ACHN (cell line): ENCODE measurements at places on chromosomes 2 and 18.

DNA sequence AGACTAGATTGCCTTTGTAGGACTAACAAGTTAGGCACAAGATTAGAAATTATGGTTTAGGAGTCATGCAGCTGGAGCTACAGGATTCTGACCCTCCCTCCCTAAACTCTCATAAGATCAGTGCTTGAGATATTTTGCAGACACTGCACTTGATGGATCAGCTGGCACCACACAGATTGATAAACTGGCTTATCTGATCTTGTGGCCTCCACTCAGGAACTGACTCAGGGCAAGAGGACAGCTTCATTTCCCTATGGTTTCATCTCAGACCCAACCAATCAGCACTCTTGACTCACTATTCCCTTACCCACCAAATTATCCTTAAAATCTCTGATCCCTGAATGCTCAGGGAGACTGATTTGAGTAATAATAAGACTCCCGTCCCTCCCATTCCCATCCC is 152.3 kb downstream of the DIS3L2 start:
- no peak for DNase-seq

- no peak for DNase-seq
These were observed 56.1 kb downstream of the CNTNAP5 start for GRCh38 chr2:124081154-124081716.

GRCh38 chr18:13290856-13291271 is 72.3 kb downstream of the LDLRAD4 start:
- no peak for DNase-seq

DNA sequence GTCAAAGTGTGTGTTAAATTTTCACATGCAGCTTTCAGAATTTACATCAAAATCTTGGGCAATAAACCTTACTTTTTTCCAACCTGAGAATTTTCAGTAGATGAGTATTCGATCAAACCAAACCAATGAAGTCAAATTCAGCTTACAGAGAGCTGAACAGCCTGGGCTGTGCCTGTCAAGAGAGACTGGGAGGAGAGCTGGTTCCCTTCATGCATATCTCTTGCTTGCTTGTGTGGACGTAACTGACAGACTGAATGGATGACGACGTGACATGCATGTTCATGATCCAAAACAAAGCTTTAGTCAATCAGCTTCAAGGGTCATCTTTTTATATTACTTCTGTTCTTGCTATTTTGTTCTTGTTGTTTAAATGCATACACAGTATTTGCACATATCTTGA is 145.2 kb downstream of the GALNT3 start:
- DNase-seq = no peak

DNA sequence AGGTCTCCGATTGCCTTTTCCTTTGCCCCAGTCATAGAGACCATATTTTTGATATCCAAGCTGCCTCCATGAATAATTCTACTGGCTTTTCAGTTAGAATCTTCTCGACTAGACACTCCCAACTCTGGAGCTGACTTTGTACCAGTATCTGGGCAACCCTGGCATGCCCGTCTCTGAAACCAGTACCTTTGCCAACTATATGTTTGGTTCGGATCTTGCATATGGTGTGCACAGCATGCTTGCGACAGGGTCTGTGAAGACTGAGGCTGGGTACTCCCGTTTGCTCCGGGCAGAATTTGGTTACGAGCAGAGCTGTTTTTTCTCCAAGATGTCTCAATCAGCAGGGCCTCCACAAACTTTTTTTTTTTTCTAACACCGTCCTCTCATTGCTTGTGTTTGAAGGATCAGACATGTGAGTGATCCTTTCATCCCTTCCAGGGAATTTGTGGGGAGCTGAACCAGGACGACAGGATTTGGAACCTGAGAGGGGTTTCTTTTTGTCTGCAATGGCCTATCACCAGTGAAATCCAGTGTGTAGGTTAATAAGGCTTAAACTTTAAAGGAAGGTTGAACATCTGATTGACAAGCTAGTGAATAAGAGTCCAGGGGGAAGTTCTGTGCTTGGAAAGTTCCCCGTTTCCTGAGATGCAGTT is 322.3 kb downstream of the MYCN start:
- DNase-seq = no peak

DNA sequence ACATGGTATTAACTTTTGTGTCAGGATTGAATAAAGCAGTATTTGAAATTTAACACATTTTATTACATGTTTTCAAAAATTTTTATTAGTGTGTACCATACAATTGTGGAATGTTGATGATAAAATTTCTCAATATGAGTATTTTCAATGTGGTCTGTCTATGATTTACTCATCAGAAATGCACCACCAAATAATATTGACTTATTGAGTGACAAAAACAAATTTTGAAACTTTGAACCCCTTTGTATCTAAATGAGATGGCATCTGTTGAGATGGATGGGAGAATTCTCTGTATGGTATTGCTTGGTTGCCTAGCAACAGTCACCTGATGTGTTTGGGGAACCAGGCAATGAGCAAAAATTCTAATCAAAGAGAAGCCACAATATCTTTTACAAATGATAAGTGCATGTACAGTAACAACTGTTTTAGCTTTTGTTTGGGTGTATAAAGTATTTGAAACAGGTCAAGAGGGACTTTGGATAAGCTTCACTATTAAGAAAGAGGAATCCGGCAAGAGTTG is 400.1 kb downstream of the CCDC85A start:
- DNase-seq = no peak

- no peak for DNase-seq
These were observed at the start of gene DLGAP1 for GRCh38 chr18:4455113-4455811. TSS of gene DLGAP1 (minus strand) at chr18:4455307.

- no peak for DNase-seq
These were observed 182.5 kb upstream of the HS6ST1 start for GRCh38 chr2:128501006-128501690.

- DNase-seq = no peak
These were observed 6.4 kb upstream of the NEUROD1 start for GRCh38 chr2:181686576-181687185.

DNA sequence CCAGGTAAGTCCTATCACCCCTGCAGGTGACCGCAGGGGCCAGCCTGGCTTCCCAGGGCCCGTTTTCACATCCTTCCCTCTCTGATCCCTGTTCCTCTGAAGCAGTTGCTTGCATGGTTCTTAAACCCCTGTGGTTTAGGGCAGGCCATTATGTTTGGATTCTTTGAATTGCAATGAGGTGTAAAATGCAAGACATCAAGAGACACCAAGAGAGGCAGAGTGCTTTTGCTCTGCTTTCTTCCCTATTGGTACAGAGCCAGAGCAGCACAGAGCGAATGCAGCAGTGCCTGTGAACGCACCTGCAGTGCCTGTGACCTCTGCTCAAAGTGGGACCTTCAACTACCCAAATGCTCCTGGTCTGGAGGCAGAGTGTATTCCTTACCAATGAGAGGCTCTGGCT is 7.6 kb downstream of the RFX8 start:
- DNase-seq = no peak

GRCh38 chr2:221096706-221097567 is 475.2 kb downstream of the EPHA4 start:
- peak; percentile 50 for DNase-seq

GRCh38 chr2:101262142-101262541 is 9.5 kb downstream of the CNOT11 start:
- DNase-seq = no peak

DNA sequence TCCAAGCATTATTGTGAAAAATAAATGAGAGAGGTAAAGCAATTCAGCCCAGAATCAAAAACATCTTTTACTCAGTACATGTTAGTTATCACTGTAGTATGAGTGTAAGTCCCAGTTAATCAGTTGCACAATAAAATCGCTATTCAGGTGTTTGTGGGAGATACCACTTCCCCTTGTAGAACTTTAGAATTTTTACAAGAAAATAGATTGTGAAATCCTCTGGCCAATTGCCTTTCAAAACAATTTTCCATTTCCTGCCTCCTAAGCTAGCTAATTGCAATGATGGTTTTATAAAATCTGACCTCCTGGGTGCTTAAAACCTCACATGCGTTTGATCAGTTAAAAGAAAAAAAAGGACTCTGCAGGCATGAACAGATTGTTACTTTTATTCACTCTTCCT is 332.5 kb downstream of the PID1 start:
- no peak for DNase-seq

- DNase-seq = no peak
These were observed 94.4 kb downstream of the MGAT5 start for GRCh38 chr2:134348239-134348638.

GRCh38 chr2:80374105-80374504 is 69.6 kb upstream of the LRRTM1 start:
- no peak for DNase-seq

- no peak for DNase-seq
These were observed 16.8 kb downstream of the TMEM17 start for GRCh38 chr2:62489162-62489561.

GRCh38 chr2:62234755-62235655 is 39.1 kb downstream of the B3GNT2 start:
- DNase-seq = no peak

DNA sequence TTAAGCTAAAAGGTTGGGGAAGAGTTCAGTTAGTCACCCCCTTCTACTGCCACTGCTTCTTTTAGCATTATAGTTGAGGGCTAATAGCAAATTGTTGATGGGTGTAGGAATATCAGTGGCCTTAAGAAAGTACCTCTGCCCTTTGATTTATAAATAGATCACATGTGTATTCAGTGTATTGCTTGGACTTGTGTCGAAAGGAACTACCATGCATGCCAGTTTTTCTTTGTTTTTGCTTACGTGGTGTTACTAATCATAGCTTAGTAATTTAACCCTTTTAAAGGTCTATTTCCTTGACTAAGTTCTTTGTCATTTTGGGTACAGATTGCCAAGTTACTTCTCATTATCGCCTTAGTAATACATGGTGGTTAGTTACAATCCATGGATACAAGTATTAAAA is 85.6 kb downstream of the MIB1 start:
- no peak for DNase-seq

DNA sequence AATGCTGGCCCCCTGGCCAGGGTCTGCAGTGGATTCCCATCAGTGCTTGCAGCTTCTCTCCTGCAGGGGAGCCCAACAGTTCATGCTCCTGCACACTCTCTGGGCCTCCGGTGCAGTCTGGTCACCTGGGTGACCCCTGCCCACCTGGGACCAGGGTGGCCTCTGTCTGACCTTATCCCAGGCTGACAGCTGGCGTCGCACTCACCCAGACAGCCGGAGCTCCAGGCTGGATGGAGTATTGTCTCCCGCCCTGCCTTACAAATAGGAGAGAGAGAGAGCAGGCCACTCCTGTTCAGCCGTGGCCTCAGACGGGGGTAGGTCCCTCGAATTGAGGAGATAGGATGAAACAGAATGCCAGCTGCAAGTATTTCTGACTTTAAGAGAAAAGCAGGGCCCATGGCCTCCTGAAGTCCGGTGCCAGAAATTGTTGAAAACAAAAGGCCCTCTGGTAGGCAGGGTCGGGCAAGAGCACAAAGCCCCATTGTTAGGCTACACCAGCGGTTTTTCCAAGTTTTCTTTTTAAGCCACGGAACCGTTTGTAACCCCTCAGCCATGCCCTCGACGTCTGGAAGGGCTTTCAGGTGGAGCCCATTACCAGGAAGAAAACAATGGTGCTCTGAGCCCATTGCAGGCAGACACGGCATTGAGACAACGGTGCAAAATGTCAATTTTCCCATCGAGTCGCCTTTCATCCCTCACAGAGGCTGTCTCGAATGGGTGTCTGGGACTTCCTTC is 258.4 kb downstream of the BCL11A start:
- no peak for DNase-seq

GRCh38 chr2:146817613-146818012 is 1027.2 kb upstream of the ACVR2A start:
- no peak for DNase-seq

GRCh38 chr2:188937228-188938220 is 36.6 kb upstream of the COL3A1 start:
- DNase-seq = no peak
